ENCODE measurements at places on chromosomes 6 and 20.

DNA sequence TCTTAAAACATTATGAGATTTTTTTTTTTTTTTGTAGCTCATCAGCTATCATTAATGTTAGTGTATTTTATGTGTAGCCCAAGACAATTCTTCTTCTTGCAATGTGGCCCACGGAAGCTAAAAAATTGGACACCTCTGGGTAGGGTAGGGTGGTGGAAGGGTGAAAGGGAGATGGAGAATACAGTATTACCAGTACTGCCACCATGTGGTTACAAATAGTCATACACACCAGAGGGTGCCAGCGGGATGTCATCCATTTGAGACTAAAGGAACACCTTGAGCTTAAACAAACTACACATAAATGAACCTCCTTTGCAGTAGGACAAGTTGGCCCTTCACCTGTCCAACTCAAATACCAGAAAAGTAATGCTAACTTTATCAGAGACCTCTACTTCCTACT lies 601.9 kb downstream of the HTR1B start:
- DNase-seq: no peak

- no peak for DNase-seq
Observed at GRCh38 chr20:20668639-20669038, 43.8 kb downstream of the RALGAPA2 start.

DNA sequence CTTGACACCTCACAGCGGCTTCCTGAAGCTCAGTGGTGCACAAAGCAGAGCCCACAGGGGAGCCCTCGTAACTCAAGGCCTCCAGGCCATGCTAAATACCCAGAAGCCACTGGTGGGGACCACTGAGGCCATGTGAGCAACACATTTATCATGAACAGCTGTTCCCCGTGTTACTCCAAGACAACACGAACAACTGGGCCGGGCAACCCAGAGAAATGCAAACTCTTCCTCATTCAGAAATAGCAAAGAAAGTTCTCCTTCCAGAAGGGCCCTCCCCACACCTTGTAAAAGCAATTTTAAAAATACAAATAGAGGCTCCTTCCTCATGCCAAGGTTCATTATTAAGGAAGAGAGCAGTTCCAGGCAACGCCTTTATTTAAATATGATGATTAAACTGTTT lies 36.3 kb upstream of the SLCO4A1 start:
- no peak for DNase-seq

- DNase-seq: no peak
Observed at GRCh38 chr20:46343975-46344357, 35.7 kb upstream of the CDH22 start.

DNA sequence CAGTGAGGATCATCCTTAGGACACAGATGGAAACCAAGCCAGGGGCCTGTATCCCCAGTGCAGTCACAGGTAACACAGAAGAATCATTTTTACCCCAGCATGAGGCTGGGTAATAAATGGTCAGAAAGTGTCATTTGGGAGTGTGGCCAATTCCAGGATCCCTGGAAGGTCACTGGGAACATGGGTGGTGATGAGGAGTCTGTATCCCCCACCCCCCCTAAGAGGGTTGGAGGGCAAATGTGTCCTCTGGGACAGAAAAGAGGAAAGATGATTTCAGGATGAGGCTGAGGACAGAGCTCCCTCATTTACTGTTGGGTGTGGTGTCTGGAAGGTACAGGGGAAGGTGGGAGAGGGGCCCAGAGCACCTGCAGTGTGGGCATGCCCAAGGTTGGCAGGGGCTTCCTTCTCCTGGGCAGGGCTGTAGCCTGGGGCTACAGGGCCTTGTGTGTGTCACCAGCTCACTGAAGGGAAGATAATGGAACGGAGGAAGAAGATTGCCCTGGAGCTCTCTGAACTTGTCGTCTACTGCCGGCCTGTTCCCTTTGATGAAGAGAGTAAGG lies 34.5 kb downstream of the PLCG1 start:
- DNase-seq: no peak

- DNase-seq: no peak
Observed at GRCh38 chr6:44142835-44143234, 15.5 kb downstream of the TMEM63B start.

DNA sequence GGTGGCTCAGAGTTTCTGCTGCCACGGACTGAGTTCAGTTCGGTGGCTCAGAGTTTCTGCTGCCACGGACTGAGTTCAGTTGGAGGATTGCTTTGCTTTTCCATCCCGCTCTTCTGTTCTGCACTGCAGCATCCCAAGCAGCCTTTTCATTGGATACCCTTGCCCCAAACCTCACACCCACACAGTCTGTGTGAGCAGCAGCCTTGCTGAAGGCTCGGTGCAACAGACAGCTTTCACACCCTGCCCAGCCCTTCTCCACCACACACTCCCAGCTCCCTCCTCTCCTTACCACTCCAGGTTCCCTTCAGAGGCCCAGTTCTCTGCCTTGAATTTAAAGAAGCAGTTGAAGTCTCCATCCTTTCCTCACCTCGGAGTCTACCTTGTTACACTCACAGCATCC lies 52.5 kb upstream of the CHD6 start:
- no peak for DNase-seq

DNA sequence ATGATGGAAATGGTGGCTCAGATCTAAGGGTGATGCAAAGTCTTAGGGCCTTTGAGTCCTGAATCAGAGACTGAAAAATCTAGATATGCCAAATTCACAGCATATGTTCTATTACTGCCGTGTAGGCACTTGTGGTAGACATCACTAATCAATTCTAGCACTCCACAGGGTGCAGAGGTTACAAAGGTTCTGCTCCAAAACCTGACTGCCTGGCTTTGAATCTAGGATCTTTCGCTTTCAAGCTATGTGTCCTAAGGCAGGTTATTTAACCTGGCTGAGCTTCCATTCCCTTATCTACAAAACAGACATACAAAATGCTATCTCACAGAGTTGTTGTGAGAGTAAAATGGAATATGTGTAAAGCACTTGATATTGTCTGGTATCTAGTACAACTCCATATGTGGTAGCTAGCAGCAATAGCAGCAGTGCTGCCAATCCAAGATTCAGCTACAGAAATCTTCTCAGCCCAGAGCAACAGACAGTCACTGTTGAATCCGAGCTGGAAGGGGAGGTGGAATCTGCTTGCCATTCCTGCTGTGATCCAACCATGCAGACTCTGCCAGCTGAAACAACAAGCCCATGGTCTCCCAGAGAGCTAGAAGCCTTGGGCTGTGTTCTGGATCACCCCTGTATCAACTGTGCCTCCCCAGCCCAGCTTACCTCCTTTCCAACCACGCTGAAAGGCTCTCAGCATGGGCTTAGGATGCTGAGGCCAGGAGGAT lies 206.9 kb downstream of the TFAP2C start:
- no peak for DNase-seq

DNA sequence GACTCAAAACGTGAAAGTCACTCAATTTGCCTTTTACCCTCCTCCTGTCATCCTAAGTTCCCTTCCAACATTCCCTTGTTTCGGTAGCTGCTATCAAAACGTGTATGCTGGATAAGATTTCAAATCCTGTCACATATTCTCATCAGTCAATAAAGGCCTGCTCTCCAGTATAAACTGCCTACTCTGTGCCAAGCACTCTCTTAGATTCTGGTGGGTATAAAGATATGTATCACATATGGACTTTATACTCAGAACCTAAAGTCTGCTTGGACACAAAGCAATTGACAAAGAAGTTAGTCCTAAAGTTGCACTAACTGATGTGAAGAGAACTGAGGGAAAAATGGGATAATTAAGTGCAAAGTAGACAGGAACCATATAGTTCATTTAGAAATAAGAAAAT lies 476.6 kb upstream of the MARCKS start:
- no peak for DNase-seq

GRCh38 chr6:150600301-150601017 lies 774 bp downstream of the PLEKHG1 start:
- peak; percentile 40 for DNase-seq

DNA sequence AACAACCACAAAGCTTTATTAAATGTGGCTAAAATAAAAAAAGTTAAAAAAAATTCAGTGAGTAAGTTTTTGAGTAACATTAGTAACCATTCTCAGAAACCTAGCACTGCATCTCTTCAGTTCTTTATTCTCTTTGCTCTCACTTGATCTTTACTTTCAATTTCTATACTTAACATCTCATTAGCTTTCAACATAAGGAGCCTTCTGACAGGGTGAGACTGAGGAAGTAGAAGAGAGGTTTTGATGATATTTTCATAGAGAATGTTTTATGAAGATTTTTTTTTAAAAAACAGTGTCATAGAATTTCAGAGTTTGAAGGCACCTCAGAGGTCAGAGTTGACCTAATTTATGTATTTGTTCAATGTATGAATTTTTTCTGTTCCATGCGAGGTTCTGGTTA lies 60.8 kb downstream of the FAM83B start:
- DNase-seq: no peak
